ENCODE measurements at places on chromosomes 2 and 18.

- no peak for DNase-seq
These were observed 58.7 kb downstream of the ASXL2 start for GRCh38 chr2:25819597-25820039.

DNA sequence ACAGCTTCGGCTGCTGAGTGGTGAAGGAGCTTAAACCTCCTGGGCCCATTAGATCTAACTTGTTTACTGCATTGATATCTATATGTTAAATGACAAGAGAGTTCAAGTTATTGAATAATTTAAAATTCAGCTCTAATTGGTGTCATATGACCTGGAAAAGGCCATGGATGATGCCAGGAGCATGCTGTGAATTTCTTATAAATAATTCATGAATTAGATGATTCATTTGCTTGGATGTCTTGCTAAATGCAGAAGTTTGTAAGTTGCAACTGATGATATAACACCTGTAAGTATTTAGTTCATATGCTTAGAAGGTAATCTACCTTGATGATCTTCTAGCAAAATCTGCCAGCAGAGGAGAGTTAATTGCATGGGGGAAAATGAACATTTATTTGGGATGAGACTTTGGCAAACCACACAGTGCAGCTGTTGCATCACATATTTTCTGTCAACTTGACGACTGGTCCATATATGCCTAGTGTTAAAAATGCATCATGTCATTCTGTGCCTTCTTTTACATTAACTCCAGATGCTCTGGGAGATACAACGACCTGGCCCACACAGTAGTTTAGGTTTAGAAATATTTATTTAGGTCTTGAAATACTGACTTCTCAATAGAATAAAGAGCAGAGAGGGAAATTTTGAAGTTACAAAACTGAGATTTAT is 226.3 kb downstream of the KIAA1328 start:
- no peak for DNase-seq

DNA sequence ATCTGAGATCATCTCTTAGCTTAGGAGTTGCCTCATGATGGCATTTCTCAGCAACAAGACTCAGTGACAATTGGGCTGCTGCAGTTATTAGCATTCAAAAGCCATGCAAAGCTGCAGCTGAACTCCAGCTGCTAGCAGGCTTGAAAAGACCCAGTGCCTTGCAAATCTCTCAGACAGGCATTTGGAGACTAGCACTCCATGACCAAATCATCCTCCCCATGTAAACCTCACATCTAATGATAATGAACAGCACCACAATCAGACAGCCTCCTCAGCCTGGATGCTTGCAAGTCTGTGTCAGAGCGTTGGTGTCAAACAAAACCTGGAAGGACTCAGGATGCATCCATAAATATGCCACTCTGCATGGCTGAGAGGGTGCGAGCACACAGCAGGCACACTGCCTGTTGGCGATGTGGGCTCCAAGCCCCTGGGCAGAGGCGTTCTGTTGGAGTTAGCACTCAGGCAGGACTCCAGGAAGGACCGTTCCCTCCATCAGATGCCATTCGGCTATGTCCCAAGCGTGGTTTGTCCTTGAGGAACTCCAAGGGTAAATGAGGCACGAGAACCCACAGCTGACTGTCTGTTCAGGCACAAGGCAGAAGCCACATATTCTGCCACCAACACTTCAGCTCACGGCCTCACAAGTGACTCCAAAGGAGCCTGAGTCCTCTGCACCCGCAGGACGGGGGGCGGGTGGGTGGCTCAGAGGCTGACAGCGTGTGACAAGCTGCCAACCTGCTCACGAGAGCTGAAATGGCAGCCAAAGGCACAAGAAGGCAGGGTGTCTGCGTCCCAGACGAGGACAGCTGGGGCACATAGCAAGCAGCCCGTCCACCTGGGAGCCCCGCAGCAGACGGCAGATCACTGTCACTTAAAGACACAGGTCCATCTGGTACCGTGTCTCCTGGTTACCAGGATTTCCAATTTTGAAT is 183.8 kb downstream of the MYT1L start:
- no peak for DNase-seq

DNA sequence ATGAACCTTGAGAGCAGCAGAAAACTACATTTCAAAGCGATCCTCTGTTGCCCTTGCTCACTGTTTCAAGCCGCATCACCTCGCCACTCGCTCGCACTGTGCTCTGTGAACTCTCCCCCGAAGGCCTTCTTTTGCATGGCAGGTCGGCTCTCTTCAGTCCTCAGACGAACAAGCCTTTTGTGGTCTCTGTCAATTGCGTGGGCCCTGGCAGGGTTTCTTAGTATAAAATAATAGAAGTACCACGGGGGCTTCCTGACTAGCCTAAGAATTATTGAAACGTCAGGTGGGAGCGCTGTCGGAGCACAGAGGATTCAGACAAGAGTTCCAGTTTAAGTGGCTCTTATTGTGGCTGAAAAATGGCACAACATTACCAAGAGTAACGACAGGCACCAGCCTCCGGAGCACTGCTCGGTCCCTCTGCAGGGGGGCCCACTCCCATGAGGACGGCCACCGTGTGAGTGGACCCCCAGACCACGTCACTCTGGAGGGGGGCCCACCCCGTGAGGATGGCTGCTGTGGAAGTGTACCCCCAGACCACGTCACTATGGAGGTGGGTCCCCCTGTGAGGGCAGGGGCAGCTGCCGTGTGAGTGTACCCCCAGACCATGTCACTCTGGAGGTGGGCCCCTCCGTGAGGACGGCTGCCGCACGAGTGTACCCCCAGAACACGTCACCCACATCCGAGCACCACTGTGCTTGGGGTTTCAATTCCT is 237.7 kb downstream of the HDAC4 start:
- no peak for DNase-seq

- DNase-seq = peak; percentile 77
These were observed 151.6 kb downstream of the DTNB start for GRCh38 chr2:25521665-25522387.

- DNase-seq = no peak
These were observed 267.2 kb upstream of the HDAC4 start for GRCh38 chr2:239668042-239668441.

- DNase-seq = no peak
These were observed 64.1 kb upstream of the SALL3 start for GRCh38 chr18:78915446-78916008.

All from fibroblast of skin of scalp (primary cell).